Thymus (tissue), 14 donors: ENCODE measurements at places on chromosomes 3 and 15. TPM values are rescaled to one million over a fixed set of nuclear protein-coding genes. Genes with fewer than 3 reads are reported as not detected.

The PLA2G4E gene
- 0.62 TPM for polyA plus RNA-seq

The NTRK3 gene
- 5.8 TPM for polyA plus RNA-seq

The NMD3 gene
- 31.0 TPM for polyA plus RNA-seq

The BFSP2 gene
- polyA plus RNA-seq: 3.8 TPM

The STAB1 gene
- polyA plus RNA-seq: 315 TPM

The KBTBD13 gene
- under 0.01 TPM for polyA plus RNA-seq

The MYL3 gene
- 0.50 TPM for polyA plus RNA-seq

The IL17RD gene
- polyA plus RNA-seq: 0.37 TPM

The RTP3 gene
- 0.07 TPM for polyA plus RNA-seq

The ADGRG7 gene
- polyA plus RNA-seq: 0.50 TPM

The FRMD5 gene
- 0.11 TPM for polyA plus RNA-seq

The TMEM108 gene
- polyA plus RNA-seq: 0.50 TPM

The SCN5A gene
- polyA plus RNA-seq: 0.09 TPM
